ENCODE measurements at places on chromosomes 5 and 9.

GRCh38 chr9:130197888-130198287 lies 25.7 kb downstream of the NCS1 start:
- DNase-seq = no peak

DNA sequence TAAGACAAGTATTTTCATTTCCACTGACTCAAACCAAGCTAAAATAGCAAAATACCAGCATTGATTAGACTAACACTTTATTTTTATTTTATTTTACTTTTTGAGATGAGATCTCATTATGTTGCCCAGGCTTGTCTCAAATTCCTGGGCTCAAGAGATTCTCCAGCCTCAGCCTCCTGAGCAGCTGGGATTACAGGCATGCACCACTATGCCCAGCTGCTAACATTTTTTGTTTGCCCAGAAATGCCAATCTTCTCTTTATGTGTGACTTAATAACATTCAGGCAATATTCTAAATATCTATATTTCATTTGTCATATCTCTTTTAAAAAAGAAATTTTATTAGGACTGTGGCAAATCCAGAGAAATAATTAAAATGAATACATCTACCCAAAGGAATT lies 55.0 kb downstream of the OXCT1 start:
- DNase-seq = no peak

DNA sequence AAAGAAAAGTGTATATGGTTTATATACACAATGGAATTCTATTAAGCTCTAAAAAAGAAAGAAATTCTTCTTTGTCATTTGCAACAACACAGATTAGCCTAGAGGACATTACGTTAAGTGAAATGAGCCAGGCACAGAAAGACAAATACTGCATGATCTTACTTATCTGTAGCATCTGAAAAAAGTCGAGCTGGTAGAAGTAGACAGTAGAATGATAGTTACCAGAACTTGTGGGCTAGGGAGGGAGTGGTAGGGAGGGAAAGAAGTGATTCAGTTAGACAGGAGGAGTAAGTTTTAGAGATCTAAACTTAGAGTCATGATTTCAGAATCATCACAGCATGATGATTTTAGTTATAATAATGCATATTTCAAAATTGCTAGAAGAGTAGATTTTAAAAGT lies 184.6 kb downstream of the TLE4 start:
- DNase-seq = no peak

GRCh38 chr5:125190232-125191087 lies 444.0 kb upstream of the ZNF608 start:
- DNase-seq = no peak

DNA sequence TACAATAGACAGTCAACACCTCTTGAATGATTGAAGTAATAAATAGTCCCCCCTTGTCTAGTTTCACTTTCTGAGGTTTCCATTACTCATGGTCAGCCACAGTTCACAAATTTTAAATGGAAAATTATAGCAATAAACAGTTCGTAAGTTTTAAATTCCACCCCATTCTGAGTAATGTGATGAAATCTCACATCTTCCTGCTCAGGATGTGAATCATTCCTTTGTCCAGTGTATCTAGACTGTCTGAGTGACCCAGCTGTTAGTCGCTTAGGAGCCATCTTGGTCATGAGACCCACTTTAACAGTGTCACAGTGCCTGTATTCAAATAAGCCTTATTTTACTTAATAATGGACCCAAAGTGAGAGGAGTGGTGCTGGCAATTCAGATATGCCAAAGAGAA lies 311.6 kb upstream of the PRR16 start:
- DNase-seq = no peak

- DNase-seq = no peak
These were observed 25.1 kb upstream of the GCNT1 start for GRCh38 chr9:76433836-76434235.
